ENCODE measurements at places on chromosomes 5 and 9.

- DNase-seq: no peak
Measured at GRCh38 chr5:157719245-157719644, 12.0 kb upstream of the THG1L start.

DNA sequence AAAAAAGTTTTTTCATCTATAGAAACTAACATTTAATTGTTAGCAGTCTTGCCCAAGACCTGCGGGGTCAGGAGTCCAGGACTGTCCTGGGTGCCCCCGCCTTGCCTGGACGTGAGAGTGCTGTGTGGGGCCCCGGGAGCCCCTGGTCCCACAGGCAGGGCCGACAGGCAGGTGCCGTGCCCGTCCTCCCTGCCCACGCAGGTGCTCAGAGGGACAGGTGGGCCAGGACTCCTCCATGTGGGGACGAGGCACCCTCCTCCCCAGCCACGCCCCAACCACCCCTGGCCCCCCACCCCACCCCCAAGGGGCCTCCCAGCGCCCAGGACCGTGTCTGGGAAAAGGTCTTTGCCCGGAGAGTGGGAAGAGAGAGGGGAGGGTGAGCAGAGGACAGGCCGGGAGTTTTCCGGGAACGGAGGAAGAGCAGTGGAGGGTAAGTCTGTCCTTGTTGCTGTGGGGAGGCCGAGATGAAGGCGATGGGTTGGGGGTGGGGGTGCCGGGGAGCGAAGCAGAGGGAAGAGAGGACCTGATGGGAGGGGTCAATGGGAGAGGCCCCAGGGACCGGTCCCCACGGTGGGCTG, 2.7 kb upstream of the LCN12 start:
- no peak for DNase-seq

DNA sequence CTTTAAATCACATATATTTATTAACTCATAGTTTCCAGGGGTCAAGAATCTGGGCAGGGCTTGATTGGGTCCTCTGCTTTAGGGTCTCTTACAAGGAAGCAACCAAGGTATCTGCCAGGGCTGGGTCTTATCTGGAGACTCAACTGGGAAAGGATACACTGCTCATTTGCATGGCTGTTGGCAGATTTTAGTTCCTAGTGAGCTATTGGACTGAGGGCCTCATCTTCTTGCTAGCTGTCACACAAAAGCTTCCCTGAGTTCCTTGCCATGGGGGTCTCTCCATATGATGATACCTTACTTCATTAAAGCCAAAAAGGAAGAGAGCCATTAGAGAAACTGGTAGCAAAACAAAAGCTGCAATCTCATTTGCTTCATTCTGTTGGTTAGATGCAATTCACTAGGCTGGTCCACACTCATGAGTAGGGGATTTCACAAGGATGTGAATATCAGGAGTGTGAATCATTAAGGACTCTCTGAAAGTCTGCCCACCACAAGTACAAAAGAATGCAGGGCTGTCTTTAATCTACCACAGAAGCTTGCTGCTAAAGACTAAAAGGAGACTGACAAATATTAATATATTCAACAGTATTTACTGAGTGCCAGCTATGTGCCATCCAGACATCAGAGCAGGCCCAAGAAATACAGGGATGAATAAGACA, 42.0 kb upstream of the TIMD4 start:
- DNase-seq: peak; percentile 70

DNA sequence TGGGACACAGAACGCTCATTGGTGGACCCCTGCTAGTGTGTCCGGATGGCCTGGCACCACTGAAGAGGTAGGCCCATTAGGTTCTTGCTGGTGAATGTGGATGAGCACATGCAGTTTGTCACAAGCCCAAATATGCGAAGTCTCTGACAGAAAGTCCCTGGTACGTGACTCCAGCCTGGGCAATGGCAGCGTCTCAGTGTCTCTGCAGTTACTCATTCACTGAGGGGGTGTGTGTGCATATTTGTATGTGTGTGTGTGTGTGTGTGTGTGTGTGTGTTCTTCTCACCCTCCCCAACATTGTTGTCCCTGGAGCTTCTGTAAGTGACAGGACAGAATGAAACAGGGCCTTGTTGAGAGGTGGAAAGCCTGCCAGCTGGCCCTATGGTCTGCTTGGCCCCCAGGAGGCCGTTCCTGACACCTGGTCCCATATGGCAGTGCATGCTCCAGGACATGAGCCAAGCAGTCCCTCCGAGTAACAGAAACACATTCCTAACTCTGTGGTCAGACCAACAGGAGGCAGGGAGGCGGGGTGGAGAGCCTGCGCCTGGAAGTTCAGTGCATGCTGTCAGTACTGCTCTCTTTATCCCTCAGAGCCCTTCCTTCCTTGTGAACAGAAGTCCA, 169.9 kb downstream of the SLC28A3 start:
- DNase-seq: peak; percentile 98

DNA sequence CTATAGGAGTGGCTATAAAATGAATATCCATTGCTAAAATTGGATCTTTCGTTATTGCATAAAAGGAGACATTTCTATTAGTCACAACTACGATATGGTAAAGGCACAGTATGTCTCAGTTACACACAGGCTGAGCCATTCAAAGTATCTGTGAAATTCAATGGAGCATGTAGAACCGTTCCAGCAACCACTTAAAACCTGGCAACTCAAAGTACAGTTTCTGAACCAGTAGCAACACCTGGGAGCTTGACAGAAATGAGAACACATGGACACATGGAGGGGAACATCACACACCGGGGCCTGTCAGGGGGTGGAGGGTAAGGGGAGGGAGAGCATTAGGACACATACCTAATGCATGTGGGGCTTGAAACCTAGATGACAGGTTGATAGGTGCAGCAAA, 15.4 kb downstream of the POC5 start:
- no peak for DNase-seq

Data from fibroblast of skin of abdomen (primary cell).